ENCODE measurements at places on chromosomes 11 and 22.
A peak's percentile ranks its signal among the peaks of the same experiment; 100 is the strongest.

- DNase-seq = peak; percentile 56
Observed at GRCh38 chr22:45284705-45285262, at the start of gene UPK3A. Gene UPK3A, plus strand, starts transcription at chr22:45284949. Its CDS starts 65 bp downstream, at chr22:45285014.

DNA sequence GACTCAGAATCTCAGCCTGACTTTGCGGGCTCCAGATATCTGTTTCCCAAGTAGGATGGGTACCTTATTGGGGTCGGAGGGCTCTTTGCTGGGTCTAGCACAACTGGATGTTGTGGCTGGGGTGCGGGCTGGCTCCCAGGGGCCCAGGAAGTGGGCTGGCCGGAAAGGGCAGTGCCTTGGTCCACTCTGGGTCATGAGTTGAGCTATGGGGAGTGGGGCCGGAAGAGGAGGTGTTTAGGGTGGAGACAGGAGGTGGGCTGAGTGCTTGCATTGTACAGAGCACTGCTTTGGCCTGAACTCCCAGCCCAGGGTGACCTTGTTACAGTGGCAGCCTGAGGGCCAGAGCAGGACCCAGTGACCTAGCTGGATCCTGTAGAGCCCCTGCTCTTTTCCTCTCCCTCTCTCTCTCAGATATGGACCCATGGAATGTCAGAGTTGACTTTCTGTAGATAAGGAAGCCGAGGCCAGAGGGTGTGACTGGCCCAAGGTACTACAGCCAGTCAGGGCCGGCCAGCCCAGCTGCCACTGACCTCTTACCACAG, 13.2 kb downstream of the PHLDB1 start:
- DNase-seq = no peak

DNA sequence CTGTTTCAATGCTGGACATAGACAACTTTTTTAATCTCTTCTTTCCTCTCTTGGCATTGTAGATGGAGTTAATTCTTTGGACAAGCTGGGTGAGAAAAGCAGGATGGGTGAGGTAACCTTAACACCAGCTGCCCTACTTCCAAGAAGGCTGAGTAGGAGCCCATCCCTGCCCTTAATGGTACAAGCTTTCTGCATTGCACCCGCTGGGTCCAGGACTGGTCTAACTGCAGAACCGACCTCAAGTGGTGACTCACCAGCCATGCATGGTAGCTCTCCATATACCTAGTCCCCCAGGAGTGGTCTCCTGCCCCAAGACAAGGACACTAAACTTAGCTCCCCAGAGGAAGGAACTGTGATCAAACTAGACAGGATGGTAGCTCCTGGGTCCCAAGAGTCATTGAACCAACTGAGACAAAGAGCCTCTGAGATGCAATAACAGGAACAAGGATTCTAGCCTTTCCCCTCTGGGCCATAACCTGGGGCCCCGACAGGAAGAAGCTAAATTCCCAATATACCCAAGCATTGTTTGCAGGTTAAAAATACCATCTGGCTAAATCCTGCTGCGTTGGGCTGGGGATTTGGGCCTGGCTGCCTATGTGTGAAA, 32.1 kb downstream of the RPL27A start:
- no peak for DNase-seq

GRCh38 chr11:10295064-10295901, 1.3 kb upstream of the SBF2 start:
- no peak for DNase-seq

DNA sequence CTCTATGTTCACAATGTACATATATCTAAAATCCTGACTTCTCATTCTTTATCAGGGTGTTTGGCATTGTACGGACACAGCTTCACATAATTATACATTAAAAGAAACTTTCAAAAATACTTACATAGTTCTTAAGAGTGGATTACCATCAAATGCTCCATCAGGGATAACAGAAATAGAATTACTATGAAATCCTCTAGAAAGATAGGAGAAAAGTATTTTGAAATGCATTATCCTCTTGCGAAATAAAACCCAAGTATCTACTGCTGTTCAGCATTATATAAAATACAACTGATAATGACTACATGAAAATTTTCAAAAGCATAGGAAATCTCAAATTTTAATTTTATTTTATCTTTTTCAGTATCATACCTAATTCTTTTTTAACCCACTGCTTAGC, 17.8 kb upstream of the CCDC34 start:
- no peak for DNase-seq

- DNase-seq = no peak
Observed at GRCh38 chr11:24132471-24132870, 364.4 kb upstream of the LUZP2 start.

DNA sequence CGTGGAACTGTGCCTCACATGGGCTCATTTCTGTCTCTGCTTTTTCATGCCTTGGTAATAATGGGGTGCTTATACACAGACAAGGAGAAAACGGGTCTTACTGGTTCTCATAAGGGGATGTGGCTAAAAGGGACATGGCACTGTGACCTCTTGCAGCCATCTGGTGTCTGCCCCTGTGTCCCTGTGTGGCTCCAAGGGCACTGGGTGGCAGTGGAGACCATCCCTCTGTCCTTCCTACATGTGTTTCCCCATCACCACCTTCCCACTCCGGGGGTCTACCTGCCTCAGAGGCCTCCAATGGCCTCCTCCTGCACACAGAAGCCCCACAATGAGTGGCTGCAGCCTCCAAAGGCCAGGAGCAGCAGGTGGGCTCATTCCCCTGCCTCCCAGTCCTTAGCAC, 221.2 kb downstream of the CEP164 start:
- no peak for DNase-seq

GRCh38 chr22:44938886-44939285, 70.9 kb downstream of the PHF21B start:
- DNase-seq = no peak

DNA sequence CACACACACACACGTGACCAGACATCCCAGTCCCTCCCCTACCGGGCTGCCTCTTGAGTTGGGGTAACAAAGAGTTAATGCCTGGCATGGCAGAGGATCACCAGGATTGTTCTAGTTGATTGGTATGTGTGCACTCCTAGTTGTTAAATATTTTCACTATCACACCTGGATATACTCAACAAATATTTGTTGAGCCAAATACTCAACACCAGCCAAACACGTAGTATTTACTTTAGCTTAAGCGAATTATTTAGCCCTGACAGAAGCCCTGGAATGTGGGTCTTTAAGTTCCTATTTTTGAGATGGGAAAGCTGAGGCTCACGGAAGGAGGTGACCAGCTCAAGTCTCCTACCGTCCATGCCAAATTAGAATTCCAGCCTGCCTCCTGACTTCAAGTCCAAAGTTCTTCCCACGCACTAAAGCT, 10.5 kb downstream of the CD3E start:
- DNase-seq = no peak

DNA sequence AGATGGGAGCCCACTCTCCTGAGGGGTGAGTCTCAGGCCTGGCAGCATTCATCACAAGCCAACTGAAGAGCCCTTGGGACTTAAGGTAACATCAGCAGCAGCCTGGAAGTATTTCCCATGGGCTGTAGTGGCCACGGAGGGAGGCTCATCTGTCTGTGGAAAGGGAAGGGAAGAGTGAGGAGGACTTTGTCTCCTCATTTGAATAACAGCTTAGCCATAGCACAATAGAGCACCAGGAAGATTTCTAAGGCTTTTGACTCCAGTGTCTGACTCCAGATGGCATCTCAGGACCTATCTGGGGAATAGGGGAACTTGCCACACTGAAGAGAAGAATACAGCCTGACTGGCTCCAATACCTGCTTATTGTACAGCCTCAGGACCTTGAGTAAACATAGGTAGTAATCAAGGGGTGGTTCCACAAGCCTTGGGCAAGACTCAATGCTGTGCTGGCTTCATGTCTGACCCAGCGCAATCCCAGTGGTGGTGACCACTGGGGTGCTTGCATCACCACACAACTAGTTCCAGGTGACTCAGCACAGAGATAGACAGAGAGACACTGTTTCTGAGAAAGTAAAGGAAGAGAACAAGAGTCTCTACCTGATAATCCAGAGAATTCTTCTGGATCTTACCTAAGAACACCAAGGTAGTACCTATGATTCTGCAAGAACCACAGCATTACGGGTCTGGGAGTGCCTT, 510.5 kb upstream of the CCDC179 start:
- no peak for DNase-seq

DNA sequence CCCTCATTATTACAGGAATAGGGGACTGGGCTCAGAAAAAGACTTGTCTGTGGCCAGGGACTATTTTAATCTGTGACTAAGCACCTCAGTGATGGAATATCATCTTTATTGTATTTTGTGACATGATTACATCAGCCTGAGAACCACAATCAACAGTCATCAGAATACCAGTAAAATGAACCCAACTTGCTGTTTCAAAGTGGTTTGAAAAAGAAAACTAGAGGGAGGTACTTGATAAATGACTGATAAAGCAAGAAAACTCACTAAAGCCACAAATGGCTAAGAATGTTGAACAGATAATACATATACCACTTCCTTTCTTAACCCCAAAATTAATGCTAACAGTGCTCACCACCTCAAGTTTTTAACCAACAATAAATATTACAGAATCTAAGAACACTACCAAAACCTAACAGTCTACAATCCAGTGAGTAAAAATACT, 155.7 kb downstream of the ATG16L2 start:
- no peak for DNase-seq

GRCh38 chr11:118106789-118107335, 20.1 kb upstream of the SMIM35 start:
- DNase-seq = no peak

DNA sequence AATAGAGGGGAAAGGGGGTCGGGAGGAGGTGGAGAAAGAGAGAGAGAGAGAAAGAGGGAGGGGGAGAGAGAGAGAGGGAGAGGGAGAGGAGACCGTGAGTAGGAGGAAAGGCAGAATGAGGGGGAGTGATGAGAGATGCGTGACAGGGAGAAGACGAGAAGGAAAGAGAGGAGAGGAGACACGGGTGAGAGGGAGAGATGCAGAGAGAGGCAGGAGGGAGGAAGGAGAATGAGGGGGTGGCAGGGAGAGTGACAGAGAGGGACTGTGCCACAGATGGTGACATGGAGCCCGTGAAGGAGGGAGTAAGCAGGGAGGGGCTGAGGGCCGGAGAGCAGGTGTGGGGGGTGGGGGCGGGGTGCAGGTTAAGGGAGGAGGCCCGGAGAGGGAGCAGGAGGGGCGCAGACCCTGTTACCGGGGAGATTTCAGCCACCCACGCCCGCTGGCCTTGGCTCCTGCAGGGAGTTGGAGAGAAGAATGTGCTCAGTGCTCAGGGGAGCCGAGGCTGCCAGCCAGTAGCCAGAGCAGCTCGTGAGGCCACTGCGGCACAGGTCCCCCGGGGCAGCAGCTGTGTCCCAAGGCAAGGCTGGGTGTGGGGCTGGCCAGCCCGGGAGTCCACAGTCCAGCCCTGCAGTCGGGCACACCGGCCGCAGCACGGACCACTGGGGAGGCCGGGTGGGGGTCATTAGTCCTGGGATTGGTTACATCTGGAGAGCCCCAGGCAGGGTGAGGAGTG, at the start of gene SSTR3:
Gene SSTR3, minus strand, starts transcription at position 304 of the 733 bp plus-strand sequence. CDS start 4,674 bp downstream, outside the sequence.
- DNase-seq = no peak

- peak; percentile 43 for DNase-seq
Observed at GRCh38 chr11:34650528-34650927, 29.6 kb downstream of the EHF start.

- DNase-seq = no peak
Observed at GRCh38 chr11:83722392-83723119, 436.4 kb upstream of the CCDC90B start.

DNA sequence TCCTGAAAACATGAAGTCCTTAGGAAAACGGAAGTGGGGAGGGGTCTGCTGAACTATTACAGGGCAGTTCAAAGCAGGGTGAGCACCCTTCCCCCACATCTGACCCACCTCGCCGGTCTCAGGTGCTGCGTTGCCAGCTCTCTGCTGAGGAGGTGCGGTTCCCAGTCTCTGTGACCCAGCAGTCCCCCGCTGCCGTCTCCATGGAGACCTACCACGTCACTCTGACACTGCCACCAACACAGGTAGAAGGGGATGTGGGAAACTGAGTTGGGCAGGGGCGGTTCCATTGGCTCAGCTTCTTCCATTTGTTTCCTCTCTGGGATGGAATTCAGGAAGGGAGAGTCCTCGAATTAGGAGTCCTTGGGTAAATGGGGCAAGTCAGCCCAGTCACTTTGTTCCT, 3.3 kb downstream of the C2CD2L start:
- DNase-seq = no peak

GRCh38 chr11:63489879-63490278, 1.1 kb downstream of the PLAAT5 start:
- DNase-seq = no peak

GRCh38 chr11:6201481-6201880, 2.5 kb downstream of the OR52W1 start:
- no peak for DNase-seq

DNA sequence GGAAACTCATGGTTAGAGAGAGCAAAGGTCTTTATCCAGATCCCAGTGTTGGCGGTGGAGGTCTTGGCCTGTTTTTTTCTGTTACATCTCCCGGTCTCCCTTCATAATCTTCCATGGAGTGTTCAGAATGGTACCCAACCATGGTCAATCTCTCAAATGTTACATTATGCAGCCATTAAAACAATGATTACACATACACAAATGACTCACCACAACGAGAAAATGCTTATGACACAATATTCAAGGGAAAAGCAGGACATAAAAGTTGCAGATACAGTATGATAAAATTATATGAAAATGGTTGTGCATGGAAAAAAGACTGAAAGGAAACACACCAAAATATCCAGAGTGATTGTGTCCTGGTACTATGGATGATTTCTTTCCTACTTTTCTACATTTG, 17.8 kb upstream of the CSNK1E start:
- DNase-seq = no peak

GRCh38 chr11:46972343-46972742, 35.8 kb downstream of the CSTPP1 start:
- no peak for DNase-seq

GRCh38 chr22:45218976-45219375, 21.7 kb downstream of the KIAA0930 start:
- no peak for DNase-seq

DNA sequence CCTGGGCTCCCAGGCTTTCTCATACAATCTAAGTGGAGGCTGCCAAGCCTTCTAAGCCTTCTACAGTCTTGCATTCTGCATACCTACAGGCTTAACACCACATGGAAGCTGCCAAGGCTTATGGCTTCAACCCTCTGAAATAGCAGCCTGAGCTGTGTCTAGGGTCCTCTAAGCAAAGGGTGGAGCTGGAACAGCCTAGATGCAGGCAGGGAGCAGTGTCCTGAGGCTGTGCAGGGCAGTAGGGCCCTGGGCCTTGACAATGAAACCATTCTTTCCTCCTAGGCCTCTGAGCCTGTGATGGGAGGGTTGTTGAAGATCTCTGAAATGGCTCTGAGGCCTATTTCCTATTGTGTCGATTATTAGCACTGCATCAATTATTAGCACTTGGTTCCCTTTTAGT, 150.9 kb upstream of the GRK3 start:
- DNase-seq = no peak

GRCh38 chr11:65476632-65477148, 22.2 kb upstream of the MALAT1 start:
- no peak for DNase-seq

GRCh38 chr11:45860348-45860747, 13.1 kb downstream of the CRY2 start:
- no peak for DNase-seq

- DNase-seq = no peak
Observed at GRCh38 chr11:2890466-2891294, 5.1 kb upstream of the CDKN1C start.
